ENCODE measurements at places on chromosomes 16 and 17.

GRCh38 chr17:14559264-14560119 lies 258.6 kb downstream of the HS3ST3B1 start:
- no peak for DNase-seq

DNA sequence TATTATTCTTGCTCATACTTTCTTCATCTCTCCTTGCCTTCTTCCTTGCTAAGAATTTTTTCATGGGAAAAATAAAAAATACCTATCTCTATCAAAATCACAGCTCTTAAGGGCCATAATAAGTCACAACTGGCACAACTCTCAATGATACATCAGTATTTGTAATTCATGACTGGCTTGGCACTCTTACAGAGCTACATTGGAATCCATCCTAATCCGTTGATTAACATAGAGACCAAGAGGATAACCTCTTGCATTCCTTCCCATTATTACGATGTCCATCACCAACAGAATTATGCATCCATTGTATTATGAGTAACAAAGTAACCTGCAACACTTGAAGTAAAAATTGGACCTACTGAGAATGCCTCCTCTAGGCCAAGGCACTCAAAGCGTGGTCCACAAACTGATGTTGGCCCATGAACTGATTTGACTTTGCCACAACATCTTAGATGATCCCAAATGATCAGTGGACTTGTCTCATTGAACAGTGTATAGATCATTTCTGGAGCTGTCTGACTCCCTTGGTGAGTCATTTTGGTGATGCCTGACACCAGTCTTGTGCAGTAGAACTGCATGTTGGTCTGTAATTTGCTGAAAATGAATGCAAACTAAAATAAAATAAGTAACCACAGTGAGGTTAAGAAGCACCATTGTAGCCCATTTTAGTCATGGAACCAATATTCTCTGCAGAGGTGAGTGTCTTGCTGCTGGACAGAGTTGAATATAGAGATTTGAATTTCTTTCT lies 163.2 kb downstream of the AXIN2 start:
- no peak for DNase-seq

- no peak for DNase-seq
Observed at GRCh38 chr17:70775679-70776078, 606.3 kb downstream of the KCNJ2 start.

DNA sequence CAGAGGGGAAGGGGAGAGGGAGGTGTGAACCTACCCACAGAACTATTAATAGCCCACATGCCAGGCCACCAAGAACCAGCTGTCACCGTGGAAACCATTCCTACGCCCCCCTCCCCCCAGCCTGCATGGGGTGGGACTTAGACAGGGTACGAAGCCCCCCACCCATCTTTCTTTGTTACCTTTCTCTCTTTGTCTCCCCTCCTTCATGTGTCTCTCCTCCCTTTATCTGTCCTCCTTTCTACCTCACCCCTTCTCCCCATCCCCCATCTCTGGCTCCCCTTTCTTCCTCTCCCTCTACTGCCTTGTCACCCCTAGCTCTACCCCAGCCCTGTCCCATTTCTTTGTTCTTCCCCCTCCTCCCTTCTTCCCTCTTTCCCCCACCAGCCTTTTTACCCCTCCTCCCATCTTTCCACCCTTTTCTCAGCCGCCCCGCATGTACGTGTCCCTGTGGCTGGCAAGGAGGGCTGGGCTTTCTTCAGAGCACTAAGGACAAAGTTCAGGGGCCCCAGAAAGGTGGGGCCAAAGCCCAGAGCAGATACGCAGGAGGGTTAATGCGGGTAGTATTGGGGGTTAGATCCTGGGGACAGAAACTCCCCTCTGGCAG lies 8.0 kb downstream of the THRA start:
- DNase-seq, result no peak

GRCh38 chr17:62154909-62155308 lies 89.8 kb upstream of the MED13 start:
- DNase-seq, result no peak

DNA sequence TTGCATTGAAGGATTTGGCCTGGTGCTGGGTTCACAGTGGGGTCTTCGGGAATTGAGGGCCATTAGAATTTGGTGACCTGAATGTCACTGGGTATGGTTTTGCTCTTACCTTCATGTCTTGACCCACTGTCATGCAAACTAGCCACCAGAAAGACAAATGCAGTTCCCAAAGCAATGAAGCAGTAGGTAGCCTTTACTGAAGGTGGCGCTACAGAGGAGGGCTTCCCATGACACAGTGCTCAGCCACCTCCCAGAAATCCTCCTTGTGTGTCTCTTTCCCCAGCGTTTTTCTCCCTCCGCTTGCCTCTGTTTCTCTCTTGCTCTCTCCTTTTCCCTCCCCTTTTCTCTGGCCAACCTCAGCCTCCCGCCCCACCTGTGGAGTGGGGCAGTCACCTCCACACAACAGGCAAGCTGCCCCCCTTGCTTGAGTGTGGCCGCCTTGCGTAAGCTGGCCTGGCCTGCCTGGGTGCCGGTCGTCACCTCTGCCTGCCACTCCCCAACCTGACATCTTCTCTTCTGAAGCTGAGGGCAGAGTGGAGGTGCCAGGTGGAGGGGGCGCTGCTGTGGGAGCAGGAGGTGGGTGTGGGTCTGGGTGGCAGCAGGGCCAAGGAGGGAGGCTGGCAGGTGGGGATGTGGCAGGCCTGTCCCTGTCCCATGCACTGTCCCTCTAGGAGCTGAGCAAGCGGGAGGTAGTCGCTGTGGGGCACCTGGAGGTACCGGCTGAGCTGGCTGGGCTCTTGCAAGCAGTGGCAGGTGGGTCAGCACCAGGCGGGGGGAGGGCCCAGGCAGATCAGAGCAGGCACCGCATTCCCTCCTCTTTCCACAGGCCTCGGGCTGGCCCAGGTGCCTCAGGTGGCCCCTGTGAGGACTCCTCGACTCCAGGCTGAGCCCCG lies 34.7 kb downstream of the MYO15A start:
- DNase-seq, result no peak

DNA sequence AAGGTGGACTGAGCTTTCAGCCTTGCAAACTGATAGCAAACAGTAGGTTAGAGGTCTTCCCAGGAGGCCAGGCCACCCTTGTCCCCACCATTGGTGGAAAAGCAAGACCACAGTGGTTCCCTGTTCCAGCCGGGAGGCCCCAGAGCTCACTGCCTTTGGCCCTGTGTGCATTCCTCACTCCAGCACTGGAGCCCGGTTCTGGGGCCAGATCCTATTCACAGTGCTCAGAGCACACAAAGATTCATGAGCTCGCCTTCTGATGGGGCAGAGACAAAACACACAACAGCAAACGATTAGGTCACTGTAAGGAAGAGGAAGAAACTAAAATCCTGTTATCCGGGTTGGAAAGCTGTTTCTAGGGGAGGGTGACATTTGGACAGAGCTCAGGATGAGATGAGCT lies 5.6 kb upstream of the PGS1 start:
- no peak for DNase-seq

- no peak for DNase-seq
Observed at GRCh38 chr17:70629902-70630301, 460.6 kb downstream of the KCNJ2 start.

DNA sequence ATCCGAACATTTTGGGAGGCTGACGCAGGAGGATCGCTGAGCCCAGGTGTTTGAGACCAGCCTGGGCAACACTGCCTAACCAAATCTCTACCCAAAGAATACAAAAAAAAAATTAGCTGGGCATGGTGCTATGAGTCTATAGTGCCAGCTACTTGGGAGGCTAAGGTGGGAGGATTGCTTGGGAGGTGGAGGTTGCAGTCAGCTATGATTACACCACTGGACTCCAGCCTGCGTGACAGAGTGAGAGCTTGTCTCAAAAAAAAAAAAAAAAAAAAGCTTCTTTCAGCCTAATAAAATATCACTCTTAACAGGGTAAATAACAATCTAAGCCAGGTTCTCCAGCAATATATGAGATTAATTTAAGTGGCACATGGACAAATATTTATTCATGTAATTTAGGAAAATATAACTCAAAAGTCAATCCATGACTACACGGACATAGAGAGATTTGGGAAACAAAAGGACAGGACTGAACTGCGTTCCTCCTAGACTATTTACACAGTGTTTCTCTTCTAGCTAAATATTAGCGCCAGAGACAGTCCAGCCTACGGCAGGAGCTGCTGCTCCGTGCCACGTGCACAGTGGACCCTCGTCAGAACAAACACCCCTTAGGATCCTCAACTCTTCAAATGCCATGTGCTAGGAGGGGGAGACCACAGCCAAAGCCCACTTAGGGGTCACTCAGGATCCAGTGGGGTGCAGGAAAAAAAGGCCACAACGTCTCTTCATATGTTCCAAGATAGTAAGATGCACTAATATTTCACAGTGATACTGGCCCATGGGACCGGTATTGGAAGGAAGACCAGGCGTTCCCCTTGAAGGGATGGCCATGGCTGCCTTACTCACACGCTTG lies 8.7 kb downstream of the USP36 start:
- DNase-seq, result no peak

DNA sequence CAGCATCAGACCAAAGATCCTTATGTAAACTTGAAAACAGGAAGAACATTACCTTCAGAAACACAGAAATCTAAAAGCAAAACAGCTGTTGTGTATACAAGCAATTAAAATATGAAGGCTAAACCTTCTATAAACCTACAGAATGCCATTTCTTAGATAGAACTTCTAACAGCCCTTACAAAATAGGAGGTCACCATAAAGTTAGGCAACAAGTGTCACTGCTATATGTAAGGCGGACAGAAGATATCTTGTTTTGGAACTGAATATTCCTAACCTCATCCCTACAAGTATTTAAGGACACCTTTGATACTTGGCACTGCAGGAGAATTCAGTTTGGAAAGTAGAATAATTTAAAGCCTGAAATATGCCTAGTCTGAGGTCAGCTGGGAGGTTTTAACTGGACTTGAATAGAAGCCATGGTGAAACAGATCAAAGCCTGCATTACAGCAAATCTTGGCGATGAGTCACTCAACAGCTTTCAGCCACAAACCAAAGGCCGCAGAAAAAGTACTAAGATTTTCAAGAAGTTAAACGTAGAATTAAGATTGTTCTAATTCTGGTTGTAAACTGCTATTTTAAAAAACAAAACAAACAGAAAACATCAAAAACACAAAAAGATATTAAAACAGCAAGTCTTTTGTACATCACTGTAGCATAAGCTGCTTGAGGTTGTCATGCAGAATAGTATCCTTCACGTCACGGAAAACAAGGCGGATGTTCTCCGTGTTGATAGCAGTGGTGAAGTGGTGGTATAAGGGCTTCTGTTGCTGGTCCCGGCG lies 42.7 kb downstream of the GNA13 start:
- DNase-seq, result peak; percentile 45

DNA sequence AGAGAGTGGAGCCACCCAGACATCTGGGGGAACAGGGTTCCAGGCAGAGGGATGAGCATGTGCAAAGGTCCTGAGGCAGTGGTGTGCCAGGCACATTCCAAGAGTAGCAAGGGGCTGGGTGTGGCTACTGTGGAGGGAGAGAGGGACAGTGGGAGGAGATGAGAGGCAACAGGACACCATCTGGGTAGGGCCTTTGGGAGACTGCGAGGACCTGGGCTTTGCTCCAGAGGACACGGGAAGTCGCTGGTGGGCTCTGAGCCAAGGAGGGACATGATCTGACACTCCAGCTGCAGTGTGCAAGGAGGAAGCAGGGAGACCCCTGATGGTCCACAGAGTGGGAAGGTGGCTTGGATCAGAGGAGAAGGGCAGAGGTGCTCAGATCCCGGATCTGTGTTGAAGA lies 56.7 kb upstream of the MED9 start:
- no peak for DNase-seq

- DNase-seq, result no peak
Observed at GRCh38 chr16:66293207-66293735, 73.2 kb upstream of the CDH5 start.

DNA sequence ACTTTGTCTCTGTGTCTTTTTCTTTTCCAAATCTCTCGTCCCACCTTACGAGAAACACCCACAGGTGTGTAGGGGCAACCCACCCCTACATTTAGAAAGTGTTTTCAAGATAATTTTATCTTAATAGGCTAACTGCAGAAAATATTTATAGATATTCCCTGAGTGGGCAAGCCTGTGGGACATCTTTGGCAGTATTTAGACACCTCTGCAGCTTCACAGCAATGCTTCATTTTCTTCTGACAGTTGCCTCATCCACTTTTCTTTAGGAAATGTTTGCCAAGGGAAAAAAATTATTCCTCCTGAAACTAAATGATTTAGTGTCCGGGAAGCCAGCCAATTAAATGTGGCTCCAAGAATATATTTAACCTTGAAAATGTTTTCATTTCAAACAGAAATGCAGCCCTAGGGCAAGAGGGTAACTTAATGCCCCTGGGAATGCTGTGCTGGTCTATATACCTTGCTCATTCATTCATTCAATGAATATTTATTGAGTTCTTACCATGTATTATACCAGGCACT lies 290.4 kb downstream of the ABCC12 start:
- no peak for DNase-seq

DNA sequence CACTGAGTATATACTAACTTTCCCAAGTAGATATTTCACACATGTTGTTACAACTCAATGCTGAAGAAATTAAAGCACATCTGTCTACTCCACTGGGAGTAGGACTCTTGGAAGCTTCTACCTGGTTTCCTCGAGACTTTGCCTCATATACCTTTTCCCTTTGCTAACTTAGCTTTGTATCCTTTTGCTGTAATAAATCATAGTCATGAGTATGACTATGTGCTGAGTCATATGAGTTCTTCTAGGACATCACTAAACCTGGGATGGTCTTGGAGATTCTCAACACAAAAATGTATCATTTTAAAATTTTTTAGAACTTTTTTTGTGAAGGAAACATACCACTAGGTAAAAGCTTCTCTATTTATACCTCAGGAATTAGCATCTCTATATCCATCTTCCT lies 39.8 kb downstream of the ABCA5 start:
- DNase-seq, result no peak

DNA sequence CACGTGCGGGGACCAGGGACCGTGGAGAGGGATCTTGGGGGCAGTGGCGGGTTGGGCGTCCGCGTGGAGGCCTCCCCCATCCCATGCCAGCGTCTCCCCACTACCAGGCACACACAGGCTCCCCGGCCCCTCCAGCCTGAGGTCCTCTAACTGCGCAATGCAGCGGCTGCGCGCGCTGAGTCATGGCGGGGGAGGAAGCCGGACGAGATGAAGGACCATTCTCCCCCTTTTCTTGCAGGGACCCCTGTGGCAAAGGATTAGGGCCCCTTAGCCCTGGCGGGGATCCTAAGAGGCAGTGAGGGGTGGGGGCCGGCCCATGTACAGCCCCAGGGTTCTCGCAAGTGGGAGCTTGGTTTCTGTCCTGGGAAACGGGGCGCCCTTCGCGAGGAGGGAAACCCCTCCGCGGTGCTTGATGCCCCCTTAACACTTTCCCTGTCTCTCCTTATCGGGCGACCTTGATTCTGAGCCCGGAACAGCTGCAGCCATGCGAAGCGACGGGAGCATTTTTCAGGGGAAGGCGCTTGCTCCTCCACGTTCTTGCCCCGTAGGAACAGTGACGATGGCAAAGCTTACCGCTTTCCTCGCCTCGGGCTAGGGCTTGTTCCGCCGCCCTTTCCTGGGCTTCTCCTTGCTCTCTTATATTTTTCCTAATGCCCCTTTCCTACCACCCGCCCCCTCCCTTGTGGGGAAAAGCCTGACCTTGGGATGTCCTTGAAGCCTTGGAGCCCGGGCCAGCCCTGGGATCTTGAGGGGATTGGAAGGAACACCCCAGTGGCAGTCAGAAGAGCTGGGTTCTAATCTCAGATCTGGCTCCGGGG lies 592 bp downstream of the ALDOA start:
- no peak for DNase-seq

All from CD4-positive, alpha-beta T cell treated with Interleukin-21 for 1 hour (primary cell).